Gastrocnemius medialis (tissue), 4 donors: ENCODE measurements at places on chromosomes 3 and 15. TPM values are rescaled to one million over a fixed set of nuclear protein-coding genes. Genes with fewer than 3 reads are reported as not detected.

DNA sequence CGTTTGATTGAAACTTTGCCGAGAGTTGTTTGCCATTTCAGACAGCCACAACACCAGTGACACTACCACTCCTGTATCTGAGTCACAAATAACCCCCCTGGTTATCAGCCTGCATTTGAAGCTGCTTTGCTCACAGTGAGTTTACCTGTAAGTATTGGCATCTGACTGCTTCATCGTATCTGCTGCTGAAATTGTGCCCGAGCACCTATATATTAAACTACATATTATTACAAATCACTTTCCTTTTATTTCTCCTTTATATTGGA lies 39.2 kb upstream of the SPSB4 start:
- DNase-seq = no peak
- H3K27me3 ChIP-seq = no peaks in the 10 kb centered on the region
- H3K4me1 ChIP-seq = peaks cover 2% of the 10 kb centered on the region
- H3K4me3 ChIP-seq = no peak overlapping the region

DNA sequence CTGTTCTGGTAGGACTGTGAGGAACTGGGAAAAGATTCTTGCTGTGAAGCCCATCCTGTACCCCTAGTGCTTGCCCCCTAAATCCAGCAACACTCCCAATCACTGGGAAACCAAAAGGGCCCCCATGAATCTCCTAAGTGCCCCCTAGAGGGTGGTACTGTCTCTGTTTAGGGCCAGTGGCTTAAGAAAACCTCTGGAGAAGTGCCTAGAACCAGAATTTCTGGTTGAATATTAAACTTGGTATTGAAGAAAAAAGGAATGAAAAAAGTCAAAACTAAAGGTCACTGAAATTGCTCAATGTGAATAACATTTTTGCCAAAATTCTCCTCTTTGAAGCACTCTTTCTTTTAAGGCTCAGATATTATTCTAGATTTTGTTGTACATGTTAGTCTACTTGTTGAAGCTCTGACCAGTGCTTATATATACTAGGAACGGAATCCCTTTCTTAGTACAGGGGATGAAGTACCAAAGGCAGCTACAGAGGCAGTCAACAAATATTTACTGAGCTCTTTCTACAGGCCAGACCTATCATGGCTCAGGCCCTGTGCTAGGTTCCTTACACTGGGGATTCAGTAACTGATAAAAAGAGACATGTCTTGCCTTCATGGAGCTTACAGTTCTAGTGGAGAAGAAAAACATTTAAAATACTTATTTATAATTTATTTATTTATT lies 138.8 kb downstream of the MYLK start:
- no peaks in the 10 kb centered on the region for H3K27me3 ChIP-seq
- DNase-seq = no peak
- H3K36me3 ChIP-seq = no peaks in the 10 kb centered on the region

DNA sequence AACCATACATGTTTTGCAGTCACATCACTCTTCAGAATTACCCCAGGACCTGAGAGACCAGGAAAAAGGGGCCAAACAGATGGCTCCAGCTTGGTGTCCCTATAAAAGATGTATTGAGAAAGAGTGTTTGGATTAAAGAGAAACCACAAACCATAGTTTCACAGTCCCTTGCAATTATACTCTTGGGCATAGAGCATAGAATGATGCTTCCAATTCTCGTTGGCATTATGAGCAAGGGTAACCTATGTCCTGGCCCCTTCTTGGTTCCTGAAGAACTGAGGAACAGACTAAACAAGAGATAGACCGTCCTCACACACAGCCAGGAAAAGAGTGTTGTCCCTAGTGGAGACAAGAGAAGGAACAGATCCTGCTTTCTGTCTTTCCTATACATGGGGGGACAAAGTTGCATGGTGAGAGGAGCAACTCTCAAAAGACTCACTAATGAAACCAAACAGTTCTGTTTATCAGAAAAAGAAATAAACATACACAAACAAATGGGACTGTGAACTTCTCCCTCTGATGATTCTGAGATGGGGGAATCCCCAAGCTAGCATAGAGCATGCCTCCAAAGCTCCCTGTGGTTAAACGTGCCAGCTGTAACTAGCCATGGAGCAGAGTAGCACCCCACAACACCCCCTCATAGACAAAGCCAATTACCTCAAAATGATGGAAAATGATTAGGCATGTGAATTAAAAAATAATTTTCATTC lies 908.6 kb downstream of the NTRK3 start:
- no peak overlapping the region for H3K27ac ChIP-seq
- no peak overlapping the region for H3K4me3 ChIP-seq
- no peaks in the 10 kb centered on the region for H3K4me1 ChIP-seq
- DNase-seq = no peak
- no peaks in the 10 kb centered on the region for H3K27me3 ChIP-seq

DNA sequence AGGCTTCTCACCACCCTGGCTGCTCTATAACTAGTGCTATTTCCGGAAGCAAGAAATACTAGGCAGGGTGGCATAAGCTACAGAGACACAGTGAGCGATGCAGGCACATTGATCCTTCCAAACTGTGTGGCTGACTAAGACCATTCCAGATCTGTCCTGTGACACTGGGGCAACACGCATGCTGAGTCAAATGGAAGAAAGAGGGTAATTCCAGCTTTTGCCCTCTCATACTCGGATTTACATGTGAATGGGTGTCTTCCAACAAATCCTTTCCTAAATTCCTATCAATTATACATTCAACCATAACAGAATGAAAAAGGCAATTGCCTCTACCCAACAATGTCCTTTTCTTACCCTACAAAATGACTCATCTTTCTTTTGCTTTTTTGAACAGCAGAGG lies 5.1 kb downstream of the FSIP1 start:
- H3K4me3 ChIP-seq = no peak overlapping the region
- H3K4me1 ChIP-seq = no peaks in the 10 kb centered on the region
- H3K27me3 ChIP-seq = no peaks in the 10 kb centered on the region
- DNase-seq = no peak
- no peak overlapping the region for H3K27ac ChIP-seq

DNA sequence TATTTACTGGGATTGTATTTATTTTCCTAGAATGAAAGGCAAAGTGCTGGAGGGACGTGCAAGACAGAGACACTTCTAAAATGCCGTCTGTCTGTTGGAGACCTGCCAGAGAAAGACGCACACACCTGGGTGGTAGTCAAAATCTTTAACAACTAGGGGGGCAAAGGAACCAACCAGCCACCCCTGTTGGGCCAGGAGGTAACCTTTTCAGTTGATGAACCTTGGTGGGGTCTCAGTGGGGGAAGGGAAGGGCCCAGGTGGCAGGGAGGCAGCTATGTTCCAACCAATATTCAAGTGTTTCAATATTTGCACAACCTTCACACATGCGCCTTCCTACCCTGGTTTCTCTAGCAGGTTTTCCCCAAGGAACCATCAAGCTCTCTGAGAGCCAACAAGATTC lies 99.0 kb downstream of the MEGF11 start:
- DNase-seq = no peak
- no peaks in the 10 kb centered on the region for H3K36me3 ChIP-seq
- H3K4me3 ChIP-seq = no peak overlapping the region
- H3K4me1 ChIP-seq = no peaks in the 10 kb centered on the region

TNFAIP8L3 gene
- total RNA-seq = 4.9 TPM

GRM7 gene
- total RNA-seq = not detected
